ENCODE measurements at places on chromosomes 1 and 21.

DNA sequence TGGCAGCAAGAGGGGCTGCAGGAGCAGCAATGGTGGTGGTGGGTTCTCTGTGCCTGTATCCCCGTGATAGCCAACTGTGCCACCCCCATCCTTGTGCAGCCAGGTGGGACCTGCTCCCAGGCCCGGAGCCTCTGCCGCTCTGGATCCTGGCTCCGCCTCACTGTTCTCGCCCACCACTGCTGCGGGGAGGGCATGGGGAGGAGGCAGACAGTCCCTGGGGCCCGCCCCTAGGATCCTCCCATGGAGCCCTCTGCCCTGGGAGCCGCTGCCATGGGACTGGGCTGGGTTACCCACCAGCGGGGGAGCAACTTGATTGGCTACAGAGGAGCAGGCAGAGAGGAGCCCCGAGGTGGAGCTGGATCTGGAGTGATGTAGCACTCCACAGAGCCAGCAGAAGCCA, 31.6 kb downstream of the CD1D start:
- DNase-seq: no peak

DNA sequence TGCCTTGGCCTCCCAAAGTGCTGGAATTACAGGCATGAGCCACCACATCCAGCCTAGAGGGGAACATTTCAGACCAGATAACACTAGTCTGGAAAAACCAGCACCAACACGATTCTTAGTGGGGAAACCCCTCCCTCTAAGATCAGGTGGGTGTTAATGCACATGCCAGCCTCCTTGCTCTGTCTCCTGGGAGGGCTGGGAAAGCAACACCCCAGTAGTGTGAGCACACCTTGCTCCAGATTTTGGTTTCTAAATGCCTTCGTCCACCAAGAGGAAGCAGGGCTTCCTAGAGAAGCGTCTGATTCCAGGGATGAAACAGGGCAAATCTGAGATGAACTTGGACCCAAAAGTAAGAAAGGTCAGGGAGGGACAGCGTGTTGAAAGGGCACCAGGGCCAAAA, 2.2 kb upstream of the KRTAP10-4 start:
- DNase-seq: no peak

- DNase-seq: no peak
These were observed 462.9 kb upstream of the ADAMTS5 start for GRCh38 chr21:27429710-27430341.

GRCh38 chr1:226700861-226701260, 38.2 kb downstream of the ITPKB start:
- no peak for DNase-seq

Measured in HS-5 (cell line).